ENCODE measurements at places on chromosomes 1 and 21.

DNA sequence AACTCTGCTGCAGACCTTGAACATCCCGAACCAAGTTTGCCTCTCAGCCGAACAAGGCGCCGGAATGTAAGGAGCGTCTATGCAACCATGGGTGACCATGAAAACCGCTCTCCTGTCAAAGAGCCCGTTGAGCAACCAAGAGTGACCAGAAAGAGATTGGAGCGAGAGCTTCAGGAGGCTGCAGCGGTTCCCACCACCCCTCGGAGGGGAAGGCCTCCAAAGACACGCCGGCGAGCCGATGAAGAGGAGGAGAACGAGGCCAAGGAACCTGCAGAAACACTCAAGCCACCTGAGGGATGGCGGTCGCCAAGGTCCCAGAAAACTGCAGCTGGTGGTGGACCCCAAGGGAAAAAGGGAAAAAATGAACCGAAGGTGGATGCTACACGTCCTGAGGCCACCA lies 44.0 kb downstream of the ZBTB17 start:
- no peak for DNase-seq

DNA sequence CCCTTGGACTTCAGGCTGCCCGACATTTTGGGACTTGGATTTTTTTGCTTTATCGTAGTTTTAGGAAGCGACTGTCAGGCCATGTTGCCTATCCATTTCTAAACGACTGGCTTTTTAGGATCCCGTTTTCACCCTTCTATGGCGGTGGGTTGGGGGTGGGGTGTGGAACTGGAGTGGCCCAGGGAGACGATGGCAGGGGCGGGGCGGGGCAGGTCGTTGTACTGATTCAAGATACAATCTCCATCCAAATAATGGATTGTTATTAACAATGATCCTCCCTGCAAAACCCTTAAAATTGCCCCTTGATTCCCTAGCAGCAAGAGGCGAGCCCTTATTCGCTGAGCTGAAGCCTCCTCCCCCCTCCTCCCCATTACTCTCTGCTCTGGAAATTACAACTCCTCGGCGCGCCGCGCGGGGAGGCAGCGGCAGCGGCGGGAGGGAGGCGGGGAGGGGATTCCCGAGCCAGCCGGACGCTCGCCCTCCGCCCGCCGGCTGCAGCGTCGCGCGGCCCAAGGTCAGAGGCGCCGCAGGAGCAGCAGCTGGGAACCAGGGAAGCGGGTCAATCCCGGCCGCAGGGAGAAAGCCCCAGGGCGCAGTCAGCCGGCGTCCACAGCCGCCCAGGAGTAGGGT lies at the start of gene TRIM67:
TSS of gene TRIM67 (plus strand) at position 392 of the 630 bp plus-strand sequence. CDS start 912 bp downstream, outside the sequence.
- DNase-seq = no peak

- no peak for DNase-seq
Observed at GRCh38 chr21:42614396-42614795, 39.0 kb upstream of the PDE9A start.

DNA sequence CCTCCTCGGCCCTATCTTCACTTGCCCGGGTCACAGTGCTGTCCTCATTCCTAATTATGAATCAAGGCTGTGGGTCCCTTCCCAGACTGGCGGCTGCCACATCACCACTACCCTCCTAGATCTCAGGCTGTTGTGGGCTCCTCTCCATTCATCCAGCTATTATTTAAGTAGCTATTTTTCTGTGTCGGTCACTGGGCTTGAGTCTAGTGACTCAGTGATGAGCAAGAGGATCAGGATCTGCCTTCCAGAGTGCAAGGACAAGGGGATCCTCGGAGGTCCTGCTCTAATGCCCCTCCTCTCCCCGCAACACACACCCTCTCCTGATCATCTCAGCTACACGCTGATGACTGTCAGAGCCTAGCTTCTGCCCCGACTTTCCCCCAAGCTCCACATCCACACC lies 34.1 kb downstream of the CDCP2 start:
- DNase-seq = no peak

DNA sequence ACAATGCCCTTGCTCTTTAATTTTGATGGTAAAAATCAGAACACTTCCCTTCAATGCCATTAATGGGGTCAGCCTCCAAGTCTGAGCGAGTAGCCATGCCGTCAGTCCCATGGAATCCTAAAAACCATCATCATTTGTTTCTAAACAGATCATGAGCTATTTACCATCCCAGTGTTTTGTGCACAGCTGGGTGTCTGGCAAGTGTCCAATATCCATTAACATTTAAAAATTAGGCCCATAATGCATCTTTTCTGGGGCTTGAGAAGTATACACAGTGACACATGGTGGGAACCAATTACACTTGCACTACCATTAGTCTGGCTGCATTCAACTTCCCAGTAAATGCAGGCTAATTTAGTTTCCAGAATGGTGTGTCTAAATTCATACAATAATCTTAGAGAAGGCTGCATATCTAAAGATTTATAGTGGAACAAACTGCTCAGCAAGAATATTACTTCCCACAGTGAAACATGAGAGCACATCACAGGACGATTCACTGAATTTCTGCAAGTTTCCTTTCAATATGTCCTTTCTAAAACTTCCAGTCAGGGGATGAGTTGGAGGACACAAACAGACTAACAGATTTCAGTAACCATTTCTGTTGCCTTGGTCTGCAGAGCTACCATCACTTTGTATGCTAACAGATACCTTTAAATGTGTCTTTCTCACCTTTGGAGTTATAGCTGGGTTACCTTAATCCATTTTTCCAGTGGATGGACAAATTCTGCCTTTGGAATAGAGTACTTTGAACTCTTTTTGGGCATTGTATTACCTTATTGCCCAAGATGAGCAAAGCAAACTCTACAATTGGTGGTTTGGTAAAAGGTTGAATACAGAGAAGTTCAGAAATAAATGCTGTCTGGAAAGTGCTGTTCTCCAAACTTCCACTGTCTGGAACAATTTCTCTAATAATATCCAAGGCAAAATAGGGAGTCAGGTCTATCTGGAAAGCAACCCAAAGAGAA lies 258.0 kb downstream of the PTBP2 start:
- DNase-seq = no peak

DNA sequence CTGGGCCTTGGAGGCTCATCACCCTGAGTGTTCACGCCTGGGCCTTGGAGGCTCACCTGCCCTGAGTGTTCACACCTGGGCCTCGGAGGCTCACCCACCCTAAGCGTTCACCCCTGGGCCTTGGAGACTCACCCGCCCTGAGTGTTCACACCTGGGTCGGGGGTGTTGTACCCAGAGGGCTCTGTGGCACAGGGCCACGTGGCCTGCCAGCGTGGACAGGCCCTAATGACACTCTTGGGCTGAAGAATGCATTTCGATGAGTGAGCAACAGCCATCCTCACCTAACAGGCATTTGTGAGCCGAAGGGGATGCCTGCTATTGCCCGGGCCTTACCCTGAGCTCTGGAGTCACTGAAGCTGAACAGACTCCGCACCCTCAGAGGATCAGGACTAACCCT lies 17.5 kb downstream of the SLC19A1 start:
- DNase-seq = no peak

GRCh38 chr1:12616709-12617373 lies 1.2 kb downstream of the DHRS3 start:
- DNase-seq = no peak

DNA sequence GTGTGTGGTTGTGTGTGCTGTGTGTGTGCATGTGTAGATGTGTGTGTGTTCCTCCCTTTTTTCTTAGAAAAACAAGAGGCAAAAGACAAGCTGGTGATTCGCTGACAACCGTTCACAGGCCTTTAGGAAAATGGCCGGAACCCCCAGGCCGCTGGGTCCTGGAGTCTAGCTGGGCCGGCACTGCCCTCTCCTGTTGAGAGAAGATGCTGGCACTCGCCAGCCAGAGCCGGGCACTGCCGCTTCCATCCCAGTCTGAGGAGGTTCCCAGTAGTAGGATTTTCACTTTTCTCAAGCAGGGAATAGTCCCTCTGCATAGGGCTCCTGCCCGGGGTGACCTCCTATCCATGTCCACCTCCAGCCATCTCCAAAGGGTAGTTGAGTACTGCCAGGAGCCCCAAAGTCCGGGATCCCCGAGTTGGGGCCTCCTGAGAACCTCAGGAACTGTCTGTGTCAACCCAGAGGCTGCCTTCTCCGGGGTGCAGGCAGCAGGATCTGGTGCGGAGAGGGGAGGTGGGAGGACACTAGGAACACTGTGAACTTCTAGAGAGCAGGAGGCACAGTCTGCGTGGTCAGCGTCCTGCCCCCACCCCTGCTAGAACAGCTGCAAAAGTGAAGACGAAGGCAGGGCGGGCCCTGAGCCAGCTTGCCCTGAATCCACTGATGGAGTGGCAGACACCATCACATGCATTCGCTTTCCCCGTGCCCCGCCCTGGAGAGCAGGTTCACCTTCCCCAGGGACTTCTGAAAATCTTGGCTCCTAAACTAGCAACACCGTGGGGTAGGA lies 44.1 kb upstream of the ARHGEF16 start:
- no peak for DNase-seq

GRCh38 chr1:80448081-80448480 lies 1352.7 kb upstream of the ADGRL2 start:
- DNase-seq = no peak

DNA sequence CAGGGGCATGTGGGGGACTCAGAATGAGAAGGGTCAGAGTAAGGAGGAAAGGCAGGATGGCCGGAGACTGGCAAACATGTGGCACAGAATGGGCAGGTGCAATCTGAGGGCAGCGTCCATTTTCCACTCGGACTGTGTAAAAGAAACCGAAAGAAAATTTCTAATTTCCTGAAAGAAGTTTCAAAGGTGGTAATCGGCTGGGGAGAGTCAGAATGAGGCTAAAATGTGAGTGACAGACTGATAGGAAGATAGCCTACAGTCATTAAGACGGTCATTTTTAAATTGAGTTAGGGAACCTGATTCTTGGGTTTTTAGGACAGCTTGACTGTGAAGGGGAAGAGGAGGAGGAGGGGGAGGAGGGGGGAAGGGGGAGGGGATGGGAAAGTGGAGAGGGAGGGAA lies 23.6 kb downstream of the COA6 start:
- DNase-seq = no peak
